ENCODE measurements at places on chromosomes 5 and 9.

GRCh38 chr5:147508711-147509040 is 1.2 kb downstream of the DPYSL3 start:
- peak; percentile 20 for DNase-seq

GRCh38 chr5:16707168-16707868 is 90.5 kb upstream of the RETREG1 start:
- no peak for DNase-seq

- DNase-seq: no peak
These were observed 16.7 kb upstream of the GPBP1 start for GRCh38 chr5:57157131-57157530.

- DNase-seq: no peak
These were observed 54.3 kb upstream of the ZSWIM6 start for GRCh38 chr5:61277781-61278180.

DNA sequence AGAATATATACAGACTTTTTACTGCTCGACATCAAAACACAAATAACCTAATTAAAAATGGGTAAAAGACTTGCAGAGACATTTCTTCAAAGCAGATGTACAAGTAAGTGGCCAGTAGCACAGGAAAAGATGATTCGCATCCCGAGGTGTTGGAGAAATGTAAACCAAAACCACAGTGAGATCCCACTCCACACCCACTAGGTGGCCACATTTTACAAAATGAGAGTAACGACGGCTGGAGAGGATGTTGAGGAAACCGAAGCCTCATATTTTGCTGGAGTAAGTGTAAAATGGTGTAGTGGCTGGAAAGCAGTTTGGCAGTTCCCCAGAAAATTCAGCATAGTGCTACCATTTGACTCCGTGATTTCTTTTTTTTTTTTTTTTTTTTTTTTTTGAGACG is 21.3 kb upstream of the GBGT1 start:
- DNase-seq: peak; percentile 72

- DNase-seq: no peak
These were observed 27.7 kb downstream of the CAMK4 start for GRCh38 chr5:111251921-111252320.

DNA sequence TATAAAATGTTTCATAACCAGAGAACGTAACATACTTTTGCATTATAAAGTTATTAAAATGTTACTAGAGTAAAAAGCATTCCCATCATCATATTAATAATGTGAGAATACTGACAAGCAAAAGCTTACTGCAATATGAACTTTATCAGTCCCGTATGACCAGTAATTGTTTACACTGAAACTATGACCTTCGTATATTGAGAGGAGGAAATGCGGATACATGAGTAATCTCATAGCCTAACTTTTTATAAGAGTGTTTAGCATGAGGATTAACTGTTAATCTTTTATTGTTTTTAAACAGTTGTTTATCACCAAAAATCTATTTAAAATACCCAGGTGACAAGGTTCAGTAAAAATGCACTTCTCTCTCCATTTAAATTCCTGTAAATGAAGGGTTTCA is 272.4 kb downstream of the SLF1 start:
- DNase-seq: no peak

DNA sequence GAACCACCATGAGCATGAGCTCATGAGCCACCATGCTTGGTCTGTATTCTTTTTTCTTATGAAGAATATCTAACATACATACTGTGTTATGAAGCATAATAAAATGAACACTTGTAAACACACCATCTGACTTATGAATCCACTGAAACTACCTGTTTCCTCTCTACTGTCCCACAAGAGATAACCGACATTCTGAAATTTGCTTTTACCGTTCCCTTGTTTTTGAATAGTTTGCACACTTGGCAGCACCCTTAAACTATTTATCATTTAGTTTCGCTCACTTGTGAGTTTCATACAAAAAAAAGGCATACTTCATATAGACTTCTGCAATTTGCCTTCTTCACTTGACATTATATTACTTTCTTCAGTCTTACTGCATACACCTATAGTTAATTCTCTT is 8.9 kb downstream of the LARS1 start:
- DNase-seq: no peak

DNA sequence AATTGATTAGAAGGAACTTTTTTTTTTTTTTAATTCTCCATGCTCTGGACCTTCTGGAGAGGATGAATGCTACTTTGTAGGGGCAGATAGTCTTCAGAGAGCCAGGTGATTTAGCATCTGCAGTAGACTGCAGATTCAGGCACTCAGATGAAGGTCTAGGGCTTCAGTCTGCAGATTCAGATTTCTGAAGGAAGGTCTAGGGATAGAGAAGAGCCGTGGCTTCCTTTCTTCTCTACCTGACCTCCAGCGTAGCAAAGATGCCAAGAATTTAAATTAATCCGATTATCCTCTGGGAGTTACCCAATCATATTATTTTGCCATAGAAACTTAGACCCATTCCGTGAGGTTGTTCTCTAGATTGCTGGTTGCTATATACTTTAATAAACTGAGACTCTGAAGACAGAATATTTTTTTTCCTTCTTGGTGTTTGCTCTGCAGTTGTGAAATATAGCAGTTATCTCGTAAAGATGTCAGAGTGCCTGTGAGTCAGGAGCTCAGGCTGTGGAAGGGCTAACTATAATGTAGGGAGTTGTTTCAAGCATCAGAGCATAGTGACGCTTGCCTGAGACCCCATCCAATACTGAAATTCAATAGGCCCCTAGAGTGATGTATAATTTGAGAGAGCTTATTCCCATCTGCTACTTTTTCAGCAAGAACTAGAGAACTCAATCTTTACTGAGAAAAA is 132.7 kb upstream of the SLC12A2 start:
- DNase-seq: peak; percentile 35

DNA sequence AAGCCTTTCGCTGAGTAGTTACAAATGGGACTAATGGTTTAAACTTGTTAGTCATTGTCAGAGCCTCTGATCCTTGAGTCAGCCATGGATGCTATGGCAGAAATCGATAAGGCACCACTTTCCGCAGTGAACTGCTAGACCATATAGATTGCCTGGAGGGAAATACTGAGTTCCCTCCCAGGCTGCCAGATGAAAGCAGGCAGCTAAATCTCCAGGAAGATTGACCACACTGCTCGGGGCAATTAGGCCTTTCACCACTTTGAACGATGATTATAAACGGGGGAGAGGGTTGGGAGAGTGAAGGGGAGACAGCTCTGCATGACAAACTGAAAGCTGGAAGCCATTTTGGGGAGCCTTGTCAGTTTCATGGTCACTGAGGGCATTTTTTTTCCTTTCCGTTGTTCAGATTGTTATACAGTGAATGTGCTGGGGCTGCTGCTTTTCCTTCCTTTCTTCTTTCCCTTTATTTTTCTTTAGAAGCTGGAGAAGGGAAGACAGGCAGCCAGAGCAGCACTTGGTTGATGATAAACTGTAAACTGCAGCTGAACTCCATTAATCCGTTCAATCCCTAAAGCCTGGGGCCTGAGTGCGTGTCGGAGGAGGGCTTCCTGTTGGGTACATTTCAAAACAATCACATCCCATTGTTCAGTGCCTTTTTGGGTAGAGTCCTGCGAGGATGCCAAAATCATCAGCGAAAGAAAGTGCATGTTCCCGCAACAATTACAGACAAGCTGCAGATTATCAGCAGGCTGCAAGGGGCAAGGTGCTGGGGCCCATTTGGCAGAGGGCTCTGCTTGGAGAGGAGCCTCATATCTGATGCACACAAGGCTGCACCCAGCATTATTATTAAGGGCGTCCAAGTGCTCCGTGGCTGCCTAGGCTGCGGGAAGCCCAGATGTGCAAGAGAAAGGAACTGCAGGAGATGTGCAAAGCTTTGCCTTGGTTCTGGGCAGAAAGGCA is 308.4 kb downstream of the PSAT1 start:
- no peak for DNase-seq

DNA sequence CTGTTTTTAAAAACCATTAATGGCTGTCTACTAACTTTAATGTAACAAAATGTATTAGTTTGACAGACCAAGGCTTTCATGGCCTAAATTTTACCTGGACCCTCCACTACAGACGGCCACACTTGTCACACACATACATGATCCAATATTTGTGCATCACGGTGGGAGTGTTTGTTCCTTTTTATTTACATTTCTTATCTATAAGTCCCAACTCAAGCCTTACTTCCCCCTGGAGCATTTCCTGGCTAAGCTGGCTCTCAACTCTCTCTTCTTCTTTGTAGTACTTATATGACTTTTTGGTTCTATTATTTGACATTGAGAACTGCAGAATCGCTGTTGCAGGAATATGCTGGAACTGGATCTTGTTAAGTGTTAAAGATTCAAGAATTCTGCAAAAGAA is 534.4 kb downstream of the RAB3C start:
- DNase-seq: no peak

DNA sequence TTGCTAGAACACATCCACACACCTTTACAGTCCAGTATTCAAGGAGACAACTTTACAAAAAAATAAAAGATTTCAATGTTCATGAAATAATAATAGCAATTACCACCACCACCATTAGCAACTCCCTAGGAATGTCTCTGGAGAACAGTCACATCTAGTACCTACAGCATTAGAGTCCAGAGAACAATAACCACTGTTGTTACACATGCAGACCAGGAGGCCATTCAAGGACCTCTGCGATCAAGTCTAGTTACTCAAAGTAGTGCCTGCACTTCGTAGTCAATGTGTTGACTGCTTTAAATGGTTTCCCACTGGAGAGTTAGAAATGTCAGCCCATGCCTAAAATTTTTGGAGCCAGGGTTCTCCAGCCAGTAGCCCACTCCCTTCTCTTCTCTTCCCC is 244.4 kb downstream of the DEPDC1B start:
- no peak for DNase-seq

DNA sequence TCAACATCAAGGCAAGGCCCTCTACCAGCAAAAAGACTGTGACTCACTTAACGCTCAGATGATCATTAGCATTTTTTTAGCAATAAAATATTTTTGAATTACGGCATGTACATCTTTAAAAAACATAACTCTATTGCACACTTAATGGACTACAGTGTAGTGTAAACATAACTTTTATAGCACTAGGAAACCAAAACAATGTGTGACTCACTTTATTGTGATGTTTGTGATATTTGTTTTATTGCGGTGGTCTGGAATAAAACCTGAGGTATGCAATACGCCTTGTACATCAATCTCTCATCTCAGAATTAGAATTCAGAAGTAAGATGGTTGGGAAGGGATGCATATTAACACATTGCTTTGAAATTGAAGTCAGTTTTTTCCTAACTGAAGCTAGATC is 106.9 kb upstream of the PTCH1 start:
- no peak for DNase-seq

DNA sequence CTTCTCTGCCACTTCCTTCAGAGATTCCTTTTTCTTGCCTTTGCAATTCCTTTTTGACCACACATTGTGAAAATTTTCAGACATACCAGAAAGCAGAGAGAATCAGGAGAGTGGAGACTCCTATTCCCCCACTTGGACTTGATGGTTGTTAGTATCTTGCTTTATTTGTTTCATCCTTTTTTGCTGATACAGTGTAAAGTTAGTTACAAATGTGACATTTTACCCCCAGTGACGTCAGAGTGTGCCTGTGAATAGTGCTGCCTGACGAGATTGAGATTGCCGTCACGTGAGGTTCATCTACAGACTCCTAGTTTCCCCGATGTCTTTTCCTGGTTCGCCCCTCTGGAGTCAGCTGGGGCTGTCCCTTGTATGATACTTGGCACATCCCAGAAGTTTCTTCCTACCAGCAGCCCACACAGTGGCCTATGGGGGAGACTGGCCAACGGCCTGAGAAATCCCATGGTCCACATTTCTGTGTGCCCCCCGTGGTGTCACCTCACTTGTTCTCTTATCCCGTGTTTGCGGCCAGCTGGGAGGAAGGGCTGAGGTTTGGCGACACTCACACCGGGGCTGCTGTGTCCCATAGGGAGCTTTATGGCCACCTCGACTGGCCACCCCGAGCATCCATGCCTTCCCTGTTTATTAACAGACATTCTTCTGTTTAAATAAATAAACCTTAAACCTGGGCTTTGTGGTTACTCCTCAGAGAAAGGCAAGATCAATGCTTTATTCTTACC is 48.2 kb upstream of the CACNA1B start:
- no peak for DNase-seq

- DNase-seq: peak; percentile 31
These were observed 95.6 kb downstream of the HSPA4 start for GRCh38 chr5:133147411-133147810.

- peak; percentile 88 for DNase-seq
These were observed 2.1 kb downstream of the TLN1 start for GRCh38 chr9:35729700-35730485.

DNA sequence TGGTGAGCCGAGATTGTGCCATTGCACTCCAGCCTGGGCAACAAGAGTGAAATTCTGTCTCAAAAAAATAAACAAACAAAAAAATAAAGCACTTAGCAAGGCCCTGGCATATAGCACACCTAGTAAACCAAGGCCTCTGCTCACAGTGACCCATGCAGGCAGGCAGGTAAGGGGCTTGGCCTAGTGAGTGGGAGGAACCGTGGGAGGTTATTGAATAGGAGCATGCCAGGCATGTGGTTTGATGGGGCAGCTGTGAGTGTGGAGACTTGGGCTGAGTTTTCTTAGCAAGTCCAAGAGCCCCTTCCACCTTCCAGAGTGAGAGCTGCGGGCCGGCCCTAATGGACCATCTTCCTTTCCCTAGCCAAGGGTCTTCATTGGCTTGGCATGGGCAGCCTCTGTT is 4.5 kb upstream of the NDST1 start:
- no peak for DNase-seq

DNA sequence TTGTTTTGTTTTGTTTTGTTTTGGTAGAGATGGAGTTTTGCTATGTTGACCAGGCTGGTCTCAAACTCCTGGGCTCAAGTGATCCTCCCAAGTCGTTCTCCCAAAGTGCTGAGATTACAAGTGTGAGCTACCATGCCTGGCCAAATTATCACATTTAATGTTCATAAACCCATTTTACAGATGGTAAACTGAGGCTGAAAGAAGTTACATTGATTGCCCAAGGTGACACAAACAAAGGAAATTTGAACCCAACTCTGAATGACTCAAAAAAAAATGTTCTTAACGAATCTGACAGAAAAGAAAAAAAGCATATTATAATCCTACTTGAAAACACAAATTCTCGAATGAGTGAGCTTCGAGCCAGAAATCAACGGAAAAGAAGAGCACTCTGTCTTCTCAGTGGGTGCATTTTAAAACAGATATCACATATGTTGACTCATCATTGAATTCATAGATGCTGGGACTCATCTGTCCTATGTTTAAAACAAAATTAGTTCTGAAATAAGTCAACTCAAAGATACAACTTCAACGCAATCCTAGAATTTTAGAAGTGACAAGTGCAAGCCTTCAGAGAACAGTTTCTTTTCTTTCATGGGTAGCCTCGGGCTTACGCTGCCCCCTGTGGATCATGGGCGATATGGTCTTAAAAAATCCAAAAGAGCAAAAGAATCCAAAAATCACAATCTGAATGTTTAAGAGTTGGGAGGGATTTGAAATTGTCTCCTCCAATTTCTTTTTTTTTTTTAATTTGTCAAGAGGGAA is 28.4 kb downstream of the TIMD4 start:
- DNase-seq: no peak
